Upper lobe of left lung (tissue), 6 donors: ENCODE measurements at places on chromosomes 3 and 15. TPM values are rescaled to one million over a fixed set of nuclear protein-coding genes. Genes with fewer than 3 reads are reported as not detected.

RBPMS2 gene
- total RNA-seq = 1.6 TPM

SERPINI2 gene
- total RNA-seq = 0.67 TPM

DNA sequence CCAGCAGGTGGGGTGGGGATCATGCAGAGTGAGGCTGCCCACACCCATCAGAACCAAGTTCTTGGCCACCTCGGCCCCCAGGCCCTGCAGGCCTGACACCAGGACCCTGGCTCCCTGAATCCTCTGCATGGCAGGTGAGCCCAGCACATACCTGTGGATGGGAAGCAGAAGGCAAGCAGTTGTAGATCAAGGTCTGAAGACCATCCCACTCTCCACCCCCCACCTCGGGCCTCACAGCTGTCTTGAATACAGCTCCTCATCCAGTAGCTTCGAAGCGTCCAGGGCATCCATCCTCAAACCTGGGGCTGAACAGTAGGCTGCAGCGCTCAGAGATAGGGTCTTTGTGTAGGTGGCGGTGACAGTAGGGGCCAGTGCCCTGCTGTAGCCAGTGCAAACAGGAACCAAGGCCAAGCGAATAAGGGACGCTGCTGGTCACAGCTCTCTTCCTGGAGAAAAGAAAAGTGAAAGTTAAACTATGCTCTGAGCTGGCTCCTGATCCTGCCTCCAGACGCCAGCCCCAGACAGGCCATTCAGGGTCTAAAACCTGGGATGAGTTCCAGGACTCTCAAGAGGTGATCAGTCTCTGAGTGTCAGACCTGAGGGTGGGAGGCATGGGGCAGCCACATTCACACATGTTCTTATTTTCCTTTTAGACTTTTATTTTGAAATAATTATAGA is at the start of gene UBA7:
TSS of gene UBA7 (minus strand) at position 457 of the 678 bp plus-strand sequence. CDS start at position 291, 166 bp downstream.
- peak; percentile 55 for DNase-seq
- peak within 1 kb of the TSS; percentile 37 for H3K4me3 ChIP-seq
- H3K4me1 ChIP-seq = peaks cover 23% of the 10 kb centered on the region
- peaks cover 34% of the 10 kb centered on the region for H3K36me3 ChIP-seq
- peak within 1 kb of the TSS; percentile 95 for H3K27ac ChIP-seq
- no peaks in the 10 kb centered on the region for H3K27me3 ChIP-seq

GRCh38 chr3:58507356-58508078 is 15.6 kb downstream of the KCTD6 start:
- H3K36me3 ChIP-seq = no peaks in the 10 kb centered on the region
- no peak overlapping the region for H3K27ac ChIP-seq
- H3K4me1 ChIP-seq = peaks cover 6% of the 10 kb centered on the region
- DNase-seq = no peak
- no peaks in the 10 kb centered on the region for H3K27me3 ChIP-seq

- H3K36me3 ChIP-seq = no peaks in the 10 kb centered on the region
- H3K4me3 ChIP-seq = peak overlapping the region; percentile 81
- no peaks in the 10 kb centered on the region for H3K27me3 ChIP-seq
- no peak for DNase-seq
- peaks cover 16% of the 10 kb centered on the region for H3K4me1 ChIP-seq
Observed at GRCh38 chr15:43103907-43104306, 1.9 kb downstream of the UBR1 start.

DNA sequence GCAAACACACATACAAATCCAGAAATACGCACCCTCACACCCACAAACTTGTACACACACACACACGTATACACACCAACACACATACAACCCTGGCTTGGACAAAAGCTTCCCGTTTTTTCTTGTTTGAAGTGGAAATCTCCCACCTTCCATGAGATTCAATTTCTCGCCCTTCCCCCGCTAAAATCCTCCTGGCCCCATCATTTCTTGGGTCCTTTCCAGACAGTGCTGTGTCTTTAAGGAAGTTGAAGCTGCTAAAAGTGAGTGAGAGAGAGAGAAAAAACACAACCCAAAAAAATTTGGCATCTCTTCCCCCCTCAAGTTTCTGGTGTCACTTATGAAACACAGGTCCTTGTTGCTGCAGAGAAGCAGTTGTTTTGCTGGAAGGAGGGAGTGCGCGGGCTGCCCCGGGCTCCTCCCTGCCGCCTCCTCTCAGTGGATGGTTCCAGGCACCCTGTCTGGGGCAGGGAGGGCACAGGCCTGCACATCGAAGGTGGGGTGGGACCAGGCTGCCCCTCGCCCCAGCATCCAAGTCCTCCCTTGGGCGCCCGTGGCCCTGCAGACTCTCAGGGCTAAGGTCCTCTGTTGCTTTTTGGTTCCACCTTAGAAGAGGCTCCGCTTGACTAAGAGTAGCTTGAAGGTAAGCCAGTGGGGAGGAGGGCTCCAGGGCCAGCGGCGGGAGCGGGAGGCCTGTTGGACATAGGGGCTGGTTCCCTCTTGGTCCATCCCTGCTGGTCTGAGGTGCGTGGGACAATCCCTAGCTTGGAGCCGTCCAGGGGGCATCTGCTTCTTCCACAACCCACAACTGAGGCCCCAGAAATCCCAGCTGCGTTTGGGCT is at the start of gene ISLR:
TSS of gene ISLR (plus strand) at position 331 of the 839 bp plus-strand sequence. CDS start 1,149 bp downstream, outside the sequence.
- H3K36me3 ChIP-seq = no peaks in the 10 kb centered on the region
- peak within 1 kb of the TSS; percentile 80 for H3K27ac ChIP-seq
- H3K4me1 ChIP-seq = peaks cover 8% of the 10 kb centered on the region
- DNase-seq = peak; percentile 23
- H3K4me3 ChIP-seq = peak within 1 kb of the TSS; percentile 21
- H3K27me3 ChIP-seq = no peaks in the 10 kb centered on the region

DNA sequence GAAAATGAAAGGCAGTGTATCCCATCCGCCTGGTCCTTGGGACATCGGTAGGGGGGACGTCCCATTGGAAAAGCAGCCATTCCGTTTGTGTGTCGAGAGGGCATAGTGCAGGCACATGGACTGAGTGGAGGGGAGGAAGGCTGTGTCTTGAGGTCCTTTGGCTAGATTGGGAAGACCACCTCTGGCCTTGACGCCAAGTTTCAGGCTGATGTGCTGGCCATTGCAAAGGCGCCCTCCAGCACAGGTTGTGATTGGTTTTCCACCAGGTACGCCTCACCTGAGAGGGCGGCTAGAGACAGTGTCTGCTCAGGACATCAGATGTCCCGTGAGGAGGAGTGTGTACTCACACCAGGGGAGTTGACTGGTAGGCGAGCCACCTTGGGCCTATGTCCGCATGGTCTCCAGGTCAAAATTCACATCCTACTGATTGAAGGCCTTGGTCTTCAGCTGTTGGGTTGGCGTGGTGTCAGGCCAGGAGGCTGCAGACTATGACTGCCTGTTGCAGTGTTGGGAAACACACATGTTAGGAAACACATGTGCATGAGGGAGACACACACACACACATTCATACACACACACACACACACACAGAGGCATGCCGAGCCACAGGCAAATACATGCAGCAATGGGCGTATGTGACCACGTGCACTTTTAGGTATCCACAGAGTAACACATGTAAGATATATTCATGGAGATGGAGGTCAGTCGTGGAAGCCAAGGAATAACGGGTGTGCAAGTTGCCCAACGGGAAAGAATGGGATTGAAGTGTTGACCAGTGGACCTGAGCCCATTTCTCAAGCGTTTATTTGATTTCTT is 98.4 kb downstream of the SNRPN start:
- DNase-seq = peak; percentile 17
- no peaks in the 10 kb centered on the region for H3K27me3 ChIP-seq
- no peaks in the 10 kb centered on the region for H3K4me1 ChIP-seq
- H3K36me3 ChIP-seq = no peaks in the 10 kb centered on the region
- no peak overlapping the region for H3K27ac ChIP-seq

TTLL13 gene
- total RNA-seq = not detected

- no peak overlapping the region for H3K27ac ChIP-seq
- no peak overlapping the region for H3K4me3 ChIP-seq
- no peaks in the 10 kb centered on the region for H3K4me1 ChIP-seq
- DNase-seq = peak; percentile 66
Observed at GRCh38 chr3:59709702-59710553, 660.1 kb upstream of the CFAP20DC start.

- peak; percentile 90 for DNase-seq
- no peaks in the 10 kb centered on the region for H3K27me3 ChIP-seq
- peaks cover 26% of the 10 kb centered on the region for H3K4me1 ChIP-seq
- peak within 1 kb of the TSS; percentile 16 for H3K4me3 ChIP-seq
Observed at GRCh38 chr15:73753250-73754130, at the start of gene INSYN1. INSYN1 (minus strand) TSS chr15:73753351; CDS start chr15:73751130, 2,221 bp downstream.

- H3K36me3 ChIP-seq = no peaks in the 10 kb centered on the region
Observed at GRCh38 chr3:70824078-70824477, 511.6 kb upstream of the MDFIC2 start.

GRCh38 chr3:197229178-197229577 is 69.2 kb downstream of the DLG1 start:
- H3K36me3 ChIP-seq = no peaks in the 10 kb centered on the region
- peaks cover 10% of the 10 kb centered on the region for H3K4me1 ChIP-seq
- H3K27ac ChIP-seq = no peak overlapping the region
- H3K4me3 ChIP-seq = no peak overlapping the region
- no peak for DNase-seq

- H3K36me3 ChIP-seq = no peaks in the 10 kb centered on the region
- no peaks in the 10 kb centered on the region for H3K4me1 ChIP-seq
- H3K27ac ChIP-seq = no peak overlapping the region
- no peak for DNase-seq
- no peaks in the 10 kb centered on the region for H3K27me3 ChIP-seq
- no peak overlapping the region for H3K4me3 ChIP-seq
Observed at GRCh38 chr3:191238321-191238817, 39.3 kb downstream of the OSTN start.

SPTBN5 gene
- total RNA-seq = 0.66 TPM

RPP14 gene
- 9.7 TPM for total RNA-seq

- H3K4me3 ChIP-seq = no peak overlapping the region
- no peak overlapping the region for H3K27ac ChIP-seq
- no peaks in the 10 kb centered on the region for H3K27me3 ChIP-seq
- DNase-seq = no peak
Observed at GRCh38 chr3:72112435-72112834, 327.5 kb upstream of the PROK2 start.

GRCh38 chr15:52551762-52552161 is 17.1 kb downstream of the ARPP19 start:
- H3K27ac ChIP-seq = no peak overlapping the region
- H3K4me3 ChIP-seq = no peak overlapping the region
- peak; percentile 75 for DNase-seq
- H3K36me3 ChIP-seq = no peaks in the 10 kb centered on the region
- H3K27me3 ChIP-seq = no peaks in the 10 kb centered on the region

DNA sequence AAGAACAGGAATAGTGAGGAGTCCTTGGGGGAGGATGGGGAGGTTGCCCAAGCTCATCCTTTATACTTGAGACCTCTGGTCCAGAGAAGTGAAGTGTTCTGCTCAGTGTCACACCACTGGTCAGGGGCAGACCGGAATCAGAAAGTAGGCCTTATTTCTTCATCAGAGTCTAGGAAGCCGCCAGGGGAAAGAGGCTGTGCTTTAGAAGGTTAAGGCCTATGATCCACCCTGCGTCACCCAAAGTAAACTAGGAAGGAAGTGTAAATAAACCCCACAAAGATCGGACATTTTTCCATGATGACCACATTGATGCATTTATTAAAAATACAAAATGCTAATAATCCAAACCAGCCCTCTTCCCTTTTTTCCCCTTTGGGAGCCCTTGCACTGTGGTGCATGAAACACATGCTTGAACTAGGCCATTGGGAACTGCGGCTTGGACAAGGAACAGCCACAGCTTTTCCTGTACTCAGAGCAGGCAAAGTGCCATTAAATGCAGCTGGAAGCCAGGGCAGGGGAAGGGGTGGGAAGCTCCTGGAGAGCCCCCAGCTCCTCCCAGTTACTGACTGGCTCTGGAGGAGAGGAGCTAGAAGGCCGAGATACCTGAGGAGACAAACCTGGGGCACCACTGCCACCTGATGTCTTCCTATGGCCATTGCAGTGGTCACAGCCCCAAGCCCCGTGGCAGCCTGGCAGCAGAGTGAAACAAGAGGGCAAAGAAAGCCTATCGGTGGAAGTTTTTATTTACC is 37.0 kb downstream of the CDC25A start:
- no peaks in the 10 kb centered on the region for H3K36me3 ChIP-seq
- H3K27me3 ChIP-seq = no peaks in the 10 kb centered on the region
- DNase-seq = no peak
- peak overlapping the region; percentile 73 for H3K27ac ChIP-seq
- no peak overlapping the region for H3K4me3 ChIP-seq

DNA sequence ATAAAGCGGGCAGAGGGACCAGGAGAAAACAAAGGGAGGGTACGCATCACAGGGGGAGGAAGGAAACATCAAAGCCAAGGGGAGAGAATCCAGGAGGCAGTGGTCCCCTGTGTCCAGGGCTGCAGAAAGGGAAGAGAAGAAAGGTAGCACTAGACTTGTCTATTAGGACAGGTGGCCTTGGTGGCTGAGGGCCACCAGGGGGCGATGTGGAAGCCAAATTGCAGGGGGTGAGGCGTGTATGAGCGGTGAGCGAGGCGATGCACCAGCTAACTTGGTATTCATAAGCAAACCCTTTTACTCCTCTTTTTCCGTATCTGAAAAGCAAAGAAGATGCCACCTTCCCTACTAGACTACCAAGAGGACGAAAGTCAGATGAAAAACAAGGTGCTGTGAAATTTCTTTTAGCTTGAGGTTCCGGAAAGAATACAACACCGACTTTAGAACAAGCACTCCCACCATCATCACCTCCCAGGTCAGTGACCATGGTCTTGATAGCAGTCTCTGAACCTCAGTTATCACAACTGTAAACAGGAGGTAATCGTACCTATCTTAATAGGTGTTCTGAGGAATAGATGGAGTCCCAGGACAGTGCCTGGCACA is 654.4 kb upstream of the ADAMTS9 start:
- DNase-seq = no peak
- H3K4me3 ChIP-seq = no peak overlapping the region
- H3K36me3 ChIP-seq = no peaks in the 10 kb centered on the region
- no peak overlapping the region for H3K27ac ChIP-seq
- H3K27me3 ChIP-seq = no peaks in the 10 kb centered on the region

GRCh38 chr3:100047455-100048141 is 66.7 kb downstream of the FILIP1L start:
- no peaks in the 10 kb centered on the region for H3K36me3 ChIP-seq
- no peak for DNase-seq
- peak overlapping the region; percentile 33 for H3K27ac ChIP-seq

TRPM1 gene
- not detected for total RNA-seq

GP9 gene
- total RNA-seq = not detected

DNA sequence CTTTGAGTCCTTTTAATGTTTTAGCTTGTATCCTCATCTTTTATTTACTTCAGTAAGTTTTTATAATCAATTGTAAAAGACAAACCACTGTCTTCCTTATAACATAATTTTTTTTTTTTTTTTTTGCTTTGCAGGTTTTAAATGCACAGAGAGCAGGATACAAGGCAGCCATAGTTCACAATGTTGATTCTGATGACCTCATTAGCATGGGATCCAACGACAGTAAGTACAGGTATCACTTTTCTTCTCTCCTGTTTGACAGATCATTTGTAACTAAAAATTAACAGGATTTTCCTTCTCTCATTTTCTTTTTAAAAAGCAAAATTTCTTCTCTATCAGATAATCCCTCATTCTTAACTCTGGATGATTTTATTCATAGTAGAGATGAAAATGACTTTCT is 75.4 kb downstream of the PFN2 start:
- H3K27me3 ChIP-seq = no peaks in the 10 kb centered on the region
- DNase-seq = no peak
- no peaks in the 10 kb centered on the region for H3K4me1 ChIP-seq
- no peak overlapping the region for H3K27ac ChIP-seq
- no peaks in the 10 kb centered on the region for H3K36me3 ChIP-seq

DNA sequence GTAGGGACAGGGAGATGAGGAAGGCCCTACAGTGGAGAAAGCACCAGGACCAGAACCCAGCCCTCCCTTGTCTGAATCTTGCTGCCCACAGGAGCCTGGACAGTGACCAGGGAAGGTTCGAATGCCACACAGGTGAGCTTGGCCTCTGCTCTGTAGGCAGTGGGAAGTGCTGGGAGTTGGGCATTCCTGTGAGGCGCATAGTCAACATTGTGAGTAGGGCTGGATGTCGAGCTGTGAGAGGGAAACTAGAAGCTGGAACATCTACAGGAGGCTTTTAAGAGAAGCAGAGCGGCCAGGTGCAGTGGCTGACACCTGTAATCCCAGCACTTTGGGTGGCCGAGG is 20.3 kb upstream of the ALAS1 start:
- DNase-seq = peak; percentile 72
- no peak overlapping the region for H3K27ac ChIP-seq
- peaks cover 10% of the 10 kb centered on the region for H3K4me1 ChIP-seq
